T-helper 2 cell (primary cell): ENCODE measurements at places on chromosomes 11 and 22.

- DNase-seq = no peak
Measured at GRCh38 chr11:33909552-33909951, 17.7 kb upstream of the LMO2 start.

GRCh38 chr22:45565973-45566372 lies 63.3 kb downstream of the FBLN1 start:
- DNase-seq = no peak

DNA sequence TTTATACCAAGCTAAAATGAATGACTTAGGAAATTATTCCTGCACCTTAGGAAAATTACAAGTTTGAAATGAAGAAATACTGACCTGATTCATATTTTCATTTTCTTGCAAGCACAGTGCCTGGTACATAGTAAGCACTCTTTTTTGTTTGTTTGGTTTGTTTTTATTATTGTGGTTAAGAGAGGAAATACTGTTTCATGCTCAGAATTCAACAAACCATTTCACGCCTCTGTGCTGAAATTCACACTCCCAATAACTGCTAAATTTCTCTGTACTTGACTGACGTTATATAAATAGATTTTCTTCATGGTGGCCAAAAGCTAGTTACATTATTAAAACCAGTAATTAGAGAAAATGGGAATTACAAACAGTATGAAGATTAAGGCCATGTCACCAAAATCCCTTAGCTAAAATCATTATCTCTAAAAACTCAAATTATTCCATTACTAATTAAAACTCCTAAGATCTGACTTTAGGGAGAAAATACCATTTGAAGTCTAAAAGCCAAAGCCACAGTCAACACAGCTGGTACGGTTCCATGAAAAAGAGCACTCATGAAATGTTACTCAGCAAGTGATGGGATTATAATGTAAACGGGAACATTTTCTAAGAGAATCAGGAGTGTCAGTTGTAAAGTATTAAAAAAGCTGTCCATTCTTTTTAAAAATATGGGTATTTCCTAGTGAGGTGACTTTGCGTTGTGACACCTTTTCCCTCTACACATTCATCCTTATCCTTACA lies 77.8 kb upstream of the DDI1 start:
- no peak for DNase-seq

- no peak for DNase-seq
Measured at GRCh38 chr11:115924744-115925567, 420.7 kb upstream of the CADM1 start.

GRCh38 chr11:72924568-72925190 lies 110.5 kb downstream of the ATG16L2 start:
- DNase-seq = no peak

GRCh38 chr22:42732081-42732480 lies 11.4 kb upstream of the A4GALT start:
- no peak for DNase-seq

- DNase-seq = no peak
Measured at GRCh38 chr22:36790648-36791047, 14.7 kb upstream of the IFT27 start.

GRCh38 chr11:12497431-12497830 lies 120.1 kb downstream of the PARVA start:
- DNase-seq = no peak

- DNase-seq = no peak
Measured at GRCh38 chr11:84137960-84138359, 851.8 kb upstream of the CCDC90B start.

GRCh38 chr11:33997584-33998251 lies 53.8 kb upstream of the CAPRIN1 start:
- DNase-seq = no peak

DNA sequence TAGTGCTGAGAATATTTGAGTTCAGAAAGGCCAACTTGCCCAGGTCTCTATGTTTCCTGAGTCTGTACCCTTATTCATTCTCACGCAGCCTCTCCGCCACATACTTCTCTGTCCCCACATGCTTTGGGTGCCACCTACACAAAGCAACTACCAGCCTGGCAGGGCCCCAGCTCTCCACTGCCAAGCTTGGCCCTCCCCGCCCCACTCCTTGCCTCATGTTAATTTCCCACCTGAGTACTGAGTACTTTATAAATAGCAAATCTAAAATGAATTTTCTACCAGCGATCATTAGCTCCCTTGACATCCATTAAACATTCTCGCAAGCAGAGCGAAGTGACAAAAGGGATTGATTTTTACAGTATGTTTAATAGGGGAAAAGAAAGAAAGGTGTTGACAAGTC lies 20.8 kb downstream of the NTM start:
- no peak for DNase-seq

GRCh38 chr11:27696961-27697360 lies 3.3 kb downstream of the BDNF start:
- DNase-seq = no peak

DNA sequence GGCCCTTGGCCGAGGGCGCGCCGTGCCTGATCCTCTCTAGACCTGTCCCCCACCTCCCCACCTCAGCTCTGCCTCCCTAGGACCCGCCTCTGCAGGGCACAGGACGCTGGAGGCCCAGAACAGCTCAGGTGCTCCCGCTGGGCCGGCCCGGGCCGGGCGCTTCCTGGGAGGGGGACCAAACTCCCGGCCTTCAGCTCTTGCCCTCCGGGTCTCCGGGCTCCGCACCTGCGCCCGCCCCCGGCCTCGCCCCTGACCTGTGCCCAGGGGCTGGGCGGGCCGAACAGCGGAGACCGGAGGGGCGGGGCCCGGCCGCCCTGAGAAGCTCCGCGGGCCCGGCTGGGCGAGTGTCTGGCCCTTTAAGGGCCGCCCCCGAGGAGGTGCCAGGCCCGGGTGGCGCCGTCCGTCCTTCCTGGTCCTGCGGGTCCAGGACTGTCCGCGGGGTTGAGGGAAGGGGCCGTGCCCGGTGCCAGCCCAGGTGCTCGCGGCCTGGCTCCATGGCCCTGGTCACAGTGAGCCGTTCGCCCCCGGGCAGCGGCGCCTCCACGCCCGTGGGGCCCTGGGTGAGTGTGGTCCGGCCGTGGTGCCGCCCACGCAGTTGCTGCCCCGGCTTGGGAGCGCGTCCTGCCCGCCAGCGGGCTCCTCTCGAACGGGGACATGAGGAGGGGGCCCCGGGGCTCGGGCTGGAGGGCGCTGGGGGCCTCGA lies at the start of gene SSH3:
TSS of gene SSH3 (plus strand) at position 399 of the 703 bp plus-strand sequence. CDS start at position 495, 96 bp downstream.
- peak; percentile 32 for DNase-seq

DNA sequence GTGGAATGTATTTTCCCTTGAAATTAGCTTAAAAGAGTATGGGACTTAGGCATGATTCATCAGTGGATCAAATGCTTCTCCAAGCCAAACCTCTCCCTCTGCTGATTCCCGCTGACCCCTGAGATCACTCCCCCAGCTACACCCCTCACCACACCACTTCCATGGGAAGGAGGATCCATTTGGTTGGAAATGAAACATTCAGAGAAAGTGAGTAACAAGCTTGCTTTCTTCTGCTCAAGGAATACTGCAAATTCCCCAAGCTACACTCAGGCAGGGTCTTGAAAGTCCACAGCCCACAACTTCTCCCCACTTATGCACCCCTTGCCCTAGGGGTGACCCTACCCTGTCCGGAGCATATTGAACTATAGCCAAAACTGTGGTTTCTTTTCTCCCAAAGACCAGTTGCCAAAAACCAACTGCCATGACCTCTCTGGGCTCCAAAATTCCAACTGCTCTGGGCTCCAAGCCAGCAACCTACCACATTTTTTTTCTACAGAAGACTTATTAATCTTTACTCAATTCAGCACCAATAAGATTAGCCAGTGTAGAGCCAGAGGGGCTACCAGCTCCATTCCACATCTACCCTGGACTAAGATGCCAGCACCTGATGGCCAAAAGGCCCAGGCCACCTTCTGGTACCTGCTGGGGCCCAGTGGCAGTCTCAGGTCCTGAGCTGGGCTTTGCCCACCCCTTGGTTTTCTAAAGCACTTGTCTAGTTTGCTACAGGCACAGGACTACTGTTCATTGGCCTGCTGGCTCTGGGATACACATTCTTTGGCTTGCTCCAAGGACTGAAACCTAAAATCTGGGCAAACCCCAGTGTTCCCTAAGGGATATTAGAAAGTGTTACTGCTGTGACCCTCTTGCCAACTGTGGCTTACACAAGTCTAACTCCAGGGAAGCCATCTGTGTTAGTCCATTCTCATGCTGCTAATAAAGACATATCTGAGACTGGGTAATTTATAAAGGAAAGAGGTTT lies 101.1 kb downstream of the MICAL3 start:
- no peak for DNase-seq

- DNase-seq = no peak
Measured at GRCh38 chr22:46619830-46620501, at the start of gene GRAMD4. Gene GRAMD4, plus strand, starts transcription at chr22:46620386. Its CDS starts 6,414 bp downstream, at chr22:46626800.

DNA sequence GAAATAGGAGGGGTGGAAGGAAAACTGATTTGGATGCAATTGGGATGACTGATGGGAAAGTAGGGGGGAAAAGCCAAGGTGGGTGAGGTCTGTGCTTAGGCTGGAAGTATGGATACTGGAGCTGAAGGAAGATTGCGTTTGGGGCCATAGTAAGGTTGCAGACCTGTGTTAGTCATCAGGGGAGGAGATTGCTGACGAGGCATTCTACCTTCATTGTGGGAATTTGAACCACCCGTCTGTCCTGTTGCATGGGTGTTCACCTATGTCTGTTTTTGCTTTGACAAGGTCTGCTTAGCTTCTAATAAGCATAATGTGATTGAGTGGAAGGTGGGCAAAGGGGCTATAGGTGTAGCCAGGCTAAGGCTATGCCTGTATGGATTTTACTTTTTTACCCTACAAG lies 323.8 kb downstream of the BLID start:
- DNase-seq = no peak

- DNase-seq = peak; percentile 57
Measured at GRCh38 chr11:61683961-61684869, 4.0 kb downstream of the DAGLA start.

- DNase-seq = no peak
Measured at GRCh38 chr11:30333405-30333804, 10.5 kb downstream of the ARL14EP start.

GRCh38 chr22:50199829-50200460 lies 866 bp upstream of the SELENOO start:
- no peak for DNase-seq

GRCh38 chr11:12390687-12391110 lies 13.3 kb downstream of the PARVA start:
- DNase-seq = no peak

- DNase-seq = no peak
Measured at GRCh38 chr11:616320-617198, 809 bp upstream of the IRF7 start.

- DNase-seq = no peak
Measured at GRCh38 chr11:94028436-94028835, 7.3 kb downstream of the HEPHL1 start.

GRCh38 chr22:37024339-37025157 lies 5.0 kb downstream of the MPST start:
- no peak for DNase-seq

DNA sequence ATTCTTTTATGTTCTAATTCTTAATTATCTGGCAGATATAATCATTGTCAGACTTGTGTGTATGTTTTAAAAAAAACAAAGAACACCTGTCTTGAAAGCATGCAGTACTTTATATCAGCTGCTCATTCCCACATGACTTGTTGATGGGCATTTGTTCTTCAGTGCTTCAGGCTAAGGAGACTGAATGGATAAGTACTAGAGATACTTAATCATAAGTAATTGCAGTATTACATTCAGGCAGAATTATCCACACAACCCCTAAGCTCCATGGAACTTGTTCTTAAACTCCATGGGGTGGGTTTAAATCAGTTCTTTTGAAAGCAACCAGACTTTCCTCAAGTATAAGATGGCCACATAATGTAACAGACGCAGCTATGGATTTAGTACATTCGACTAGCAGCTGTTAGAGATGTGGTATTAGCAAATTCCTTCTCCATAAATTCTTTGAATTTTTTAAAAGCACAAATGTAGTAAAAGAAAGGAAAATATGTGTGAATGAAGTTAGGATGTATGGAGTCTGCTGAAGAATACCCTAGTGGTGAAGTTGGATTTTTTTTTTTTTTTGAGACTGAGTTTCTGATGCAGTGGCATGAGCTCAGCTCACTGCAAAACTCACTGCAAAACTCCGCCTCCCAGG lies 3.0 kb downstream of the JAM3 start:
- DNase-seq = no peak

- no peak for DNase-seq
Measured at GRCh38 chr11:65437436-65438227, 15.0 kb downstream of the NEAT1 start.

DNA sequence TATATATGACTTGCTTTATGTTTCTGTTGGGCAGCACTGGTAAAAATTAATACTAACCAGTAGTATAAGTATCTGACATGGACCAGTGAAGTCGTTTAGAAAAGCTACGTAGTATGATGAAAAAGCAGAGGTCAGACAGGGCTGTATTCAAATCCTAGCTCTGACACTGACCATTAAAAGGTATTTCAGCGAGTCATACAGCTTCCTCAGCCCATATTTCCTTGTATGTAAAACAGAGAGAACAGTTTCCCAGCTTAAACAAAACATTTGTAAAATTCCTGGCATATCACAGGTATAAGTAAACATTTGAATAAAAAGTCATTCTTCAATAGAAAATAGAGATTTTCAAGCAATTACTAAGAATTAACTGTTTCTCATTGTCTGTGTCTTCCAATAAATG lies 4.2 kb downstream of the NOX4 start:
- no peak for DNase-seq

DNA sequence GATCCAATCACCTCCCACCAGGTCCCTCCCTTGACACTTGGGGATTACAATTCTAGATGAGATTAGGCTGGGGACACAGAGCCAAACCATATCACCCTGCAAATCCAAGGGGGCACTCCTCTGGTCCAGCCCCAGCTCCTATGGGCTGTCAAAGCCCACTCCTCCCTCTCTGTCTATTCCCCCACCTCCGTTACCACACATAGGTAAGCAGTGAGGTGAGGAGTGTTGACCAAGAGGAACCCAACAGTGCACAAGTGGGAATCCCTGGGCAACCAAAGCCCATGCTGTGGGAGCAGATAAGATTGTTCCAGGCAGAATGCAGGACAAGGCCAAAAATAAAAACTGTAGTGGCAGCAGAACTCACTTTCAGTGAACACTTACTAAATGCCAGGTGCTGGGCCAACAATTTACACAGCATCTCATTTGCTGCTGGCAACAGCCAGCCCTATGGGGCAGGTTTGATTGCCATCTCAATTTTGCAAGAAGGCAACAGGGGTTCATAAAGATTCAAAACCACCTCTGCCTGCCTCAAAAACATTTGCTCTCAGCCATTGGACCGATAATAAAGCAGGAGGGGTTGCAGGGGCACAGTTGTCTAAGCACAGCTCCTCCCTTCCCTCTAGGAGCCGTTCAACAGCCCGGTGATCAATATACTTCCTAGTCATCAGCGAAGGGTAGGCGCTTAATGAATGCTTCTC lies 8.9 kb downstream of the SDF2L1 start:
- no peak for DNase-seq

GRCh38 chr11:131838016-131838415 lies 467.6 kb downstream of the NTM start:
- no peak for DNase-seq
